ENCODE measurements at places on chromosomes 4 and X.

- no peak for DNase-seq
Observed at GRCh38 chr4:995311-996026, 2.3 kb upstream of the SLC26A1 start.

DNA sequence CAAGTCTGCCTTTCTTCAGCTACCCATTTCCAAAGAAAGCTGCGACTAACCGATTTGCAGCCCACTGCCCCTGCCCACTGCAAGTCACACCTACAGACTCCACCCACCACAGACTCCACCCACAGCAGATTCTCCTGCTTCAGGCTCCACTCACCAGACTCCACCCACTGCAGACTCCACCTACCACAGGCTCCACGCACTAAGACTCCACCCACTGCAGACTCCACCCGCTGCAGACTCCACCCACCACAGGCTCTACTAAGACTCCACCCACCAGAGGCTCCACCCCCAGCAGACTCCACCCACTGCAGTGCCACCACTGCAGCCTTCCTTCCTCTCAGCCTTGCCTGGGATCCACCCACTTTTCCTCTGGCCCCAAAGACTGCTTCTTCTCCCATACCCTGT, 41.3 kb downstream of the ABLIM2 start:
- peak; percentile 12 for DNase-seq

DNA sequence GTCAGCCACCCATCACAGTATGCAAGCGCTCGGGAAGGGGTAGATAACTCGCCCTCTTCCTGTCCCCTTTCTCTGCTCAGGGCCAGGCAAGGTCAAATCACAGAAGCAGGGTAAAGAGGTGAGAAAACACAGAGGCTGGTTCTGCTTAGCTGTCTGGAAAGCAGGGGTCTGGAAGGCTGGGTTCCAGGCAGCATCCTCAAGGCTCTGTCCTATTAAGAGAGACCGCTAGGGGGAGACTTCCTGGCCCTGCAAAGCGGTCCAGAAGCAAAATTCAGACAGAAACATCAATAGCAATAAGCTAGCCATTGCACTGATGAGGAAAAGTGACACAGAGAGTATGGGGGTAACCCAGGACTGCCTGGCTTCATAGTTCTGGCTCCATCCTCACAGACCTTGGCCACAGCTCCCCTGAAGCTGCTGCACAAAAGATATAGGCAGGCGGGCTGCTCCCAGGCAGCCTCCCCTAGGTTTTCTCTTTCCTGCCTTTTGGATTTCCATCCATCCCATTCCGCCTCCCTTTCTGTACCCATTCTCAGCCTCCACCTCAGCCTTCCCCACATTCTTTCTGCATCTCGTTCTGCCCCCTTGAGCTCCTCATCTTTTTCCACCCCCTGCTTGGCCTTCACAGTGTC, 308.5 kb downstream of the EVC2 start:
- DNase-seq = no peak

- DNase-seq = no peak
Observed at GRCh38 chr4:73904491-73904890, 35.3 kb downstream of the CXCL1 start.

GRCh38 chrX:130212371-130212770, 40.6 kb downstream of the RAB33A start:
- DNase-seq = no peak

GRCh38 chrX:140053846-140054245, 88.5 kb upstream of the CXorf66 start:
- no peak for DNase-seq

DNA sequence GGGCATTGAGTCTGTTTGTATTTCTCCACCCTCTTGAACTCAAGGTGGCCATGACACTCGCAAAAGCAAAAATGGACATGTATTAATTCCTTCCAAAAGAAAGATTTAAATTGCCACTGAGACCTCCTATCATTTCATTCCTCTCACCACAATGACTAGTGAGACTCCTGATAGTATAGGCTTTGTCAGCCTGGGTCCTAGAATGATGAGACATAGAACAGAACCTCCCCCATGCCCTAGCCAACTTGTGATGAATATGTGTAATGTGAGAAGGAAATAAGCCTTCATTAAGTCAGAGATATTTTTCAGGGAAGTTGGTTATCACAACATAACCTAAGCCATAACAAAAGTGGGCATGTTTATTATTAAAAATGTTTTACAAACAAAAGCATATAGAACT, 62.5 kb downstream of the ASB9 start:
- DNase-seq = no peak

- no peak for DNase-seq
Observed at GRCh38 chr4:98939438-98939837, 10.5 kb upstream of the EIF4E start.

- DNase-seq = no peak
Observed at GRCh38 chrX:119194621-119195020, 41.5 kb upstream of the PGRMC1 start.

DNA sequence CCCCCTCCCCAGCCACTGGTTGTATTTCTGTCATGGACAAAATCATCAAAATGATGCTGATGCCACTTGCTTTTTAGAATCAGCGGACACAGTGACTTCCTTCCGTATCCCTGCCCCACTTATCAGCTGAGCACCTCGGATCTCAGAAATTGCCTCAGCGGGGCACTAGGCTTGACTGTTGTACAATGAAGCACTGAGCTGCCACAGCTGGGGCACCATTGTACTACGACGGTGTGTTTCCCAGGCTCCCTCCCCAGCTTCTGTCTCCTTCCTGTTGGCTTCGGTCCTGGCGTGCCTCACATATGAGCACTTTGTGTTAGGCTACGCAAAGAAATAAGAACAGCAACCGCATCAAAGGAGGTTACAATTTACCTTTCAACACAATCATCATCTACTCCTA, 82.4 kb downstream of the F11 start:
- DNase-seq = no peak

GRCh38 chrX:39261446-39262147, 460.3 kb downstream of the MID1IP1 start:
- peak; percentile 21 for DNase-seq

DNA sequence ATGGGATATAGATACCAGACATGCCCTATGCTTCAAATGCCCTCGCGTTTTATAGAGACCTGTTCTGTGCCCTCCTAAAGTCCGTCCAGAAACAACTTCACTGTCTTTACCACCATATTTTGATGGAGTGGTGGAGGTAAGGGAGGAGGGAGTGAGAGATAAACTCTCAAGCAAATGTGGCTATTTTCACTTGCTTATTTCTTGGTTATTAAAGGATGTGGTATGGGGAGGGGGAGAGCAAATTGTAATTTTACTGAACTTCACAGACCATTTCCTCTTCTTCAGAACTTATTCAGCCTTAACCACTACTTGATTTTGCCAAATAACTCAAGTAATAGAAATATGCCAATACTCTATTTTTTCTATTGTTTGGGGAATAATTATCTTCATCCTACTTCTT, 31.5 kb downstream of the GPR174 start:
- DNase-seq = no peak

DNA sequence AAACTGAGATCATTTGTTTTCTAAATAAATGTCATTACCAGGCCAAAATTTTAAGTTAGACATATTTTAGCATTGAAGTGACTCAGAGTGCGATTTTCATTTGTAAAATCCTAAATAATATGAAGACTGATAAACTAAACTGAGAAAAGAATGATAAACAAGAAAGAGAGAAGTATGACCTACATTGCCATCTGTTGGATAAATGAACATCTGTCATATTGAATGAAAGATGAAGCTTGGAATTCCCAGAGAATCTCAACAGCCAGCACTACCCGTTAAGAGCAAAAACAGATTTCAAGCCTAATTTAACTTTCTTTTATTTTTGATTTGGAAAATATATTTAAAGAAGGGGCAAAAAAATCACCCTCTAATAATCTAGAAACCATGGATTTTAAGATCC, 591.0 kb upstream of the ATOH1 start:
- DNase-seq = no peak

DNA sequence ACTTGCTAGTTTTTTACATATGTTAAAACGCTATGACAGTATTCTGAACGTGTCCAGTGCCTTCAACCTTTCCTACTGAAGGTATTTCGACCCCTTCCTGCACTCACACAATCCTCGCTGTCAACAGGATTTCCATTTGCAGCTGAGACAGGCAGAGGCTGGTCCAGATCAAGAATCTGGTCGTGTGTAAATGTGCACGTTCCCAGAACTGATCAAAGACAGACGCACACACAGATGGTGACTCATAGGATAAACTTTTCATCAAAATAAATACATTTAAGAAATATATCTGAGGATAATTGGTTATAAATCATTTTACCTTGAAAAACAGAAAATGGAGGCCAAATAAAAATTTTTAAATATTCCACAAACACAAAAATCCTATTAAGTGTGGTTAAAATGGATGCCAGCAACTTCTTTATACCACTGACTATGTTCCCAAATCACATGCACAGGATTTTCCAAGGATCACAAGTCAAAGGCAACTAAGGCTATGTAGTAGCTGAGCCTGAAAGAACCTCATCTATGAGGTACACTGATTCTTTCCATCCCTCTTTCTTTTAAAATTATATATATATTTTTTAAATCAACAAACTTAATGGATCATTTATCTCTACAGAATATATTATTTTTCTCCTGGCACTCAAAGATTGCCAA, 85.9 kb downstream of the RNF150 start:
- no peak for DNase-seq

- DNase-seq = no peak
Observed at GRCh38 chrX:114073926-114074325, 510.0 kb upstream of the HTR2C start.

- DNase-seq = no peak
Observed at GRCh38 chr4:149223659-149224058, 592.0 kb downstream of the IQCM start.

GRCh38 chrX:35919536-35920309, at the start of gene CFAP47:
Gene CFAP47, plus strand, starts transcription at chrX:35919734. Its CDS starts 66 bp downstream, at chrX:35919800.
- no peak for DNase-seq

DNA sequence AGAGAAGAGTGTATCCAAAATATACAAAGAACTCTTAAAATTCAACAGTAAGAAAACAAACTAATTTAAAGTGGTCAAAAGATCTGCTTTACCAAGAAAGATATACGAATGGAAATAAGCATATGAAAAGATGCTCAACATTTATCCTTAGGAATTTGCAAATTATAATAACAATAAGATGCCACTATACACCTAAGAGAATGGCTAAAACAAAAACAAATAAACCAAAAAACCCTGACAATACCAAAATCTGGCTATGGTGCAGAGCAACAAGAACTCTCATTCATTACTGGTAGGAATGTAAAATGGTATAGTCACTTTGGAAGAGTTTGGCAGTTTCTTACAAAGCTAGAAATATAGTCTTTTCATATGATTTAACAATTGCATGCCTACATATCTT, 545.7 kb upstream of the AGA start:
- DNase-seq = no peak

DNA sequence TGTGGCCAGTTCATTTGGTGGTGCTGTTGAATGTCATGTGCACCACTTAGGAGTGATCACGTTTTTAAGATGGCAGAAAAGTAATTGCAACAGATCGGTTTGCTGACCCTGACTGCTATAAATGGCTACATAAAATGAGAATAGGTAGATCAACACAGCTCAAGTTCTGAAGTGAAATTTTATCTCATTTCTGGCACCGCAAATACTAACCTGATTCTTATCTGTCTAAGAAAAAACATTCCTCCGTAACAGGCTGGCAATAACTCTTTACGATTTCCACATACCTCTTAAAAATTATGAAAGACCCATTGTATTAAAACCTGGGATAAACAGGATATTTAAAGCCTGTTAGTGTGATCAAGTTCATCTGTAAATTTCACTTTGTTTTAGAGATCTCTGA, 387.5 kb downstream of the PDGFC start:
- DNase-seq = no peak

GRCh38 chr4:117637347-117637746, 396.9 kb upstream of the NDST3 start:
- DNase-seq = no peak

GRCh38 chr4:44415251-44415650, 33.4 kb downstream of the KCTD8 start:
- no peak for DNase-seq

DNA sequence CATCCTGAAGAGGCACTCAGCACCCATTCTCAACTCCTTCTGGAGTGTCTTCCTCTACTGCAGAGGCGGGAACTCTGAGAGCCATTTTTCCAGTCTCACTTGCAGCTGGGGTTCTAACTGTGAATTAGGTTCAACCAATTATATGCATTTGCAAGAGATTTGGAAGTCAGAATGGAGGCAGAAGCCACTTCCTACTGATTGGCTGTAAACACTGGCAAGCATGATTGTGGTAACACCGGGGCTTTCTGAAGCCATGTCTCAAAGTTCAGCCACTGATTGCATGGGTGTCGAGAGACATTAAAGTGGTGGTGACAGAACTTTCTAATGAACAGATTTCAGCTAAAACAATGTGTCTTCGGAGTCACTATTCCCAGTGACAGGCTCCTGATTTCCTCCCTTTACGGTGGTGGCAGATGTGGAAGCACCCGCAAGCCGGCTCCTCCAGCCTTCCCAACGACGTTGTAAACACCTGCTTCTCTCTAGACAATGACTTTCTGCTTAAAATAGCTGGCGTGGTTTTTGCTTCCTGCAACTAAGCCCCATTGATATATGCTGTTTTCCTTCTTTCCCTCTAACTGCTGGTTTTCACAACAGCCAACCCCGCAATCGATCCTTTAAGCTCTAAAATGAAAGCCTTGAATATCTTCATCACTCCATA, 92.0 kb downstream of the IRF2 start:
- DNase-seq = no peak

DNA sequence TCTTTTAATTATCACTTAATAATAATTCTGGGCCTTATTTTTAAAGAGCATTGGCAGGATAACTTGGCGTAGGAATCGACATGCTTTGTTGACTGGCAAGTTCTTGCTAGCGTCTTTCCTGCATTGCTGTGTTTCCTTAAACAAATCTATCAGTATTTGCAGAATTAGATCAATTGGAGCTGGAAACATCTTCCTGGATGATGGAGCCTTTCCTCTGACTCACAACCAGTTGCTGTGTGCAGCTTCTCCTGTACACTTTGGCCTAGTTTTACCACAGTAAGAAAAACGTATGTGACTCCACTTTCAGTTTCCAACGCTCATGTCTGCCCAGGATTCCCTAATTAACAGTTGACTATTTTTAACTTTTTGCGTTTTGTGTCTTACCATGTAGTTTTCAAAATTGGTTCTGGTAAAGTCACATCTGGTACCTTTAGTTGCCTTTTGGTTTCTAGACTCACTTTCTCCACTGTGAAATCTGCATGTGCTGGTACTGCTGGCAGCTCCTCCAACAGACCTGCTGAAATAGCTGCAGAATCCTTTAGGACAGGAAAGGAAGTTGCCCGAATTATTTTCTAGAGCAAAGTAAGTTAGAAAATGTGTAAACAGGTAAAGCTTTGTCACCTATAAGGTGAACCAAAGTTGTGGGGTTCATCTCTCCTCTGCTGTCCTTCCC, 553.2 kb upstream of the FAT1 start:
- DNase-seq = no peak

DNA sequence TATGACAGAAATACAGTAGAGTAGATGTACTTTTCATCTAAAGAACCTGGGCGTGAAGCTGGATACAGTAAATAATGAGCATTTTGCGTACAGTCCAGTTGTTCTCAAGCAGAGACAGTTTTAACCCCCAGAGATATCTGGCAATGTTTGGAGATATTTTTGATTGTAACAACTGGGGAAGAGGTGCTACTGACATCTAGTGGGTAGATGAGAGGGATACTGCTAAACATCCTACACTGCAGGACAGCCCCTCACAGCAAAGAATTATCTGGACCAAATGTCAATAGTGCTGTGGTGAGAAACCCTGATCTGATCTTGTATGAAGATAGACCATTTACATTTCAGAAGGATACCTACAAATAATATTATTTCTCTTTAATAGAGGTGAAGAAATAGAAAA, 200.2 kb upstream of the FAM47A start:
- DNase-seq = no peak
